ENCODE measurements at places on chromosomes 1 and 21.

- no peak for DNase-seq
Measured at GRCh38 chr21:42631142-42631541, 22.3 kb upstream of the PDE9A start.

GRCh38 chr1:174397261-174397660, 50.5 kb upstream of the GPR52 start:
- no peak for DNase-seq

DNA sequence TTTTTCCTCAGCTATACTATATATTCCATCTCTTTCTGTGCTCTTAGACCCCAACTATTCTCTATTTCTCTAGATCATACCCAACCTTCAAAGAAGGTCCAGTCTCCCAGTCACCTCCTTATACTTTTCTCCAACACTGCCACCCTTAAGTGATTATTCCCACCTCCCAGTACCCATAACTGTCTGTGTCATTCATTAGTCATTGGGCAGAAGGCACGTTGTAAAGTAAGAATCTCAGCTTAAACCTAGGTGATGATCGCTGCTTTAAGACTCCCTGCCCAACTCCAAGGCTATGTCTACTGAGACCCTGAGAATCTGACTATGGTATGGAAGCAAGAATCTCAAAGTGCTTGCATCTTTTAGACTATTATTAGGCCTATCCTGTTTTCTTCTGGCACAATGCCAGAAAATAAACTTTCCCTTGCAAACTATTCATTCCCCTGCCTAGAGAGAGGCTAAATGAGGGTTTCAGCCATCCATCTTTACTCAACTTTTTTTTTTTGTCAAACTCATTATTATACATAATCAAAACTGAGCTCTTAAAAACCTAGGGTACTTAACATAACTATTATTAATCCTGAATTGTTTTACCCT, 174.3 kb upstream of the DPT start:
- DNase-seq, result no peak

DNA sequence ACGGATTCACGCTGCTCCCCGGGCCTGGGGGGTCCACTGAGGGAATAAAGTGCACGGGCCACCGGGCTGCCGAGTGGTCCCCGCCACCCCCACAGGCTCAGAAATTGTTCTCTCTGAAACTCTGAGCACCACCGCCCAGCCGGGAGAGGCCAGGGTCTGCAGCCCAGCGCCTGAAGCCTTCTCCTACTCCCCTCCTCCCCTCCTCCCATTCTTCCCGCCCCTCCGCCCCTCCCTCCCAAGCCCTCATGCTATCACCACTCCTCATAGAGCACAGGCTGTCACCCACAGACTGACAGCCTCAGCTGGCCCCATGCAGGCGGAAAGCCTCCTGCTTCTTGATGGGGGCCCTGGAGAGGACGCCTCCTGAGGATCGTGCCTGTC, 707 bp upstream of the GPR153 start:
- DNase-seq, result no peak

DNA sequence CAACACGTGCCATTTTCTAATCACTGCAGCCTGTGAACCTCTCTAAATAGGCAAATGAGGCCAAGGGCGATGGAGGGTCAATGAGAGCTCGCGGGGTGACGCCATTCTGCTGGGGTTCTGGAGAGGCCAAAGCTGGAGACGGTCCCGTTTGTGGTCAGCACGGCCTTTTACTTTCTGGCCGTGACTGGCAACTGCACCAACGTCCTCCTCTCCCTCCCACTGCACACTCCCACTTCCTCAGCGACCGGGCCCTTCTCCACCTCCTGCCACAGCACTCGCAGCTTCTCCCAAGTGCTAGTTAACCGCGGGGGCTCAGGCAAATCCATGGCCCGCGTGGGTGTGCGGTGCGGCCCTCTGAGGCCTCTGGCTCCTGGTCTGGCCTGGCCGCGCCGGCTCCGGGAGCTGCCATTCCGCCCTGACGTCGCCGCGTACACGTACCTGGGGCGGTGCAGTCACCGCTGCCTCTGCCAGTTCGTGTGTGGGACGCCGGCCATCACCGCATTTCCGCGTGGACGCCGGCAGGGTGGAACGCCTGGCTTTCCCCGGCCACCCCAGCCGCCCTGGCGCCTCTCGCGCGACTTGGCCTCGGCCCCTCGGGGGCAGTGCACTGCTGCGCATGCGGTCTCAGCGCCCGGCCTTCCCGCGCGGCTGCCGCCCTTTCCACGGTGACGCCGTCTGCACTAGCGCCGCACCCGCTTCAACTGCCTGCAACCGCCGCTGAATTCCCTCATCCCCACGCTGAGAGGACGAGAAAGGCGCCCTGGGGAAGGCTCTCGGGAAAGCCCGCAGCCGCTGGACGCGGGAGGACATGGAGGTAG, 18.2 kb downstream of the OR2C3 start:
- no peak for DNase-seq

GRCh38 chr1:77342745-77343144, 60.9 kb downstream of the AK5 start:
- DNase-seq, result no peak

DNA sequence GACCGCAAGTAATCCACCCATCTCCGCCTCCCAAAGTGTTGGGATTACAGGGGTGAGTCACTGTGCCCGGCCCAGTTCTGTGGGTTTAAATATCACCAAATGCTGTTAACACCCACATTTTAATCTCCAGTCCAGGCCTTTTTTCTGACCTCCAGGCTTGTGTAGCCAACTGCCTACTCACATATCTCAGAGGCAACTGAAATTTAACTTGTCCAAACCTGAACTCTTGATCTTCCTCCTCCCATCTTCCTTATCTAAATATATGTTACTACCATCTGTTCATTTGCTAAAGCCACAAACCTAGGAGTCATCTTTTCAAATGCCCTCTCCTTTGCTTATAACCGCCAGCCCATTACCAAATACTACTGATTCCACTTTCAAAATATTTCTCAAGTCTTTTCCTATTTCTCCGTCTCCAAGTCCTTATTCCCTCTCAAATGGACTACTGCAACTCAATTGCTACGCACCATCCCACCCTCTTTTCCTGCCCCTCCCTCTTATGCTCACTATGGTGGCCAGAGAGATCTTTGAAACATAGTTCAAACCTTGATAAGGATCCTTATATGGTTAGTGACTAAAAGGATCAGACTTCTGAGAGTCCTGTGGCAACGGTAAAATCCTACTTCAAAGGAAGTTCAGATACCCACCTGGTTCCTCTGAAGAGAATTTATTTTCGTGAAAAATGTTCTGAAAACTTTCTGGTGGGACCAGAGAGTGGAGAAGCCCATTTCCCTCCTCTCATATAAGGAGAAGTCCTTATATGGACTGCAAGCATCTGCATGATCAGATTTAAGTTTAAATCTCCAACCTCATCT, 78.5 kb upstream of the CDC42BPA start:
- no peak for DNase-seq

DNA sequence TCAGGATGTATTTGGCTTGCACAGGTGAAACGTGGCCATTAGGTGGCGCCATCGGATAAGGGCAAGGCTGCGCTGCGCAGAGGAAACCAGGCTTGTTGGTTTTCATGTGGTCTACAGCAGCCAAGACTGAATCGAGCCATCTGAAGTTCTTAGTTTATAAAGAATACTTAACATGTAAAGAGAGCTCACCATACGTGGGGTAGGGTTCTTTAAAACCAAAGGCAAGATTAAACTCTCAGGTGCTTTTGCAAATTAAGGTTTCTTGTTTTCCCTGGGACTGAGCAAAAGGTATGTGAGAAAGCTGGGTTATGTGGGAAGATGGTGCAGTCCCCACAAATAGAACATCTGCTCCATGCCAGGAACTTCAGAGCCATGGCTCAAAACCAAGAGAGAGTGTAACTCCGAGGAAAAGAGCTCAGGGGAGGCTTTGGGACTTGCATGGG, 9.3 kb downstream of the MASP2 start:
- peak; percentile 91 for DNase-seq

DNA sequence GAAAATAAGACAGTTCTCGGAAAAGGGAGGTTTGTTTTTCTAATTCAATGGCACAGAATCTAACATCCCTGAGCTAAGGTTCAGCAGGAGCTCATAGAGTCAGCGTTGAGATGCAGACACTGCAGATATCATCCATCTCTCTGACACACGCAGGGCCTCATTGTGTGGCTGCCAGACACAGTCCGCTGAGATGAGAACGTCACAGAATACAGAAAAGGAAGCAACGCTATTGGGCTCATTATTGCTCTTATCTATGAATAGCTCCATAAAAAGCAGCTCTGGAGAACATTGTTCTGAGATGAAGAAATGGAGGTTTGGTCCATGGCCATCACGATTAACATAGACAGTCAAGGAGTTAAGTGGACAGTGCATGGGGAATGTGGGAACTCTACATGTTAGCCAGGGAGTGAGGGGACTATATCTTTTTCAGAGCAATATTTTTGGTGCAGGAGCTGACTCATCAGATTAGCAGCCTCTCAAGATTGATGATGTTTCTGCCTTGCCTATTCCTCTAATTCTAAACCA, 771.6 kb upstream of the CXADR start:
- DNase-seq, result no peak

DNA sequence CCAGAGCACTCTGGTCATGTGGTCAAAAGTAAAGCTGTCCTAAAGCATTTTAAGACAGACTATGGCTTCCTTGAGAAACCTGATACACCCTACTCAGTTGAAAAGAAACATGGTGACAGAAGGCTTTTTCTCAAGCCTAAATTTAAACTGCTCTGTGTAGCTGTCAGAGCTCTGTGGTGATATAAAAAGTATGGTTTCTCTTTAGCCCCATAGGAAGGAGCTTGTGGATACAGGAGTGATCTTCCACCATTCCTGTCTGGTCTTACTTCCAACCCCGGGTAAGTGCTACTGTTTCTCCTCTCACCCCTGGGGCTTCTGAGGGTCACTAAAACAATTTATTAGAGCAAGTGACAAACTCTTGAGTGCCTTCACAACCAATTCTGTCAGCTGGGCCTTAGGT, 8.5 kb downstream of the TP53BP2 start:
- no peak for DNase-seq

GRCh38 chr1:238468068-238468467, 577.3 kb upstream of the ZP4 start:
- no peak for DNase-seq

- DNase-seq, result no peak
Measured at GRCh38 chr1:15231714-15232201, 15.3 kb upstream of the FHAD1 start.

DNA sequence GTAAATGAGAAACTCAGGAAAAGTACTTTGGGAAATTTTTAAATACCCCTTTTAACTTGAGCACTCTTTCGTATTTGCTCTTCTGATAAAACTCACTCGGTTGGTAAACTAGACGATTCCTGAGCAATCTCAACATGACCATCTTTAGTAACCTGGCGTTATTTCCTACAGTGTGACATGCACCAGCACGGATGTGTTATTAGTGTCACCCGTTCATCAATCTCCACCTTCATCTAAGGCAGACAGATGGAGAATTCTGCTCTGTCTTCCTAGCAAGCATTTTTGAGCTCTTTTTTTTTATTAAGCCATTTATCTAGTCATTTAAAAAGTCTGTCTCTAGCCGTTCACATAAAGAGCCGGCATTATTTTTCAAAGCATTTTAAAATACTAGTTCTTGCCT, 155.2 kb downstream of the DISP1 start:
- DNase-seq, result no peak

DNA sequence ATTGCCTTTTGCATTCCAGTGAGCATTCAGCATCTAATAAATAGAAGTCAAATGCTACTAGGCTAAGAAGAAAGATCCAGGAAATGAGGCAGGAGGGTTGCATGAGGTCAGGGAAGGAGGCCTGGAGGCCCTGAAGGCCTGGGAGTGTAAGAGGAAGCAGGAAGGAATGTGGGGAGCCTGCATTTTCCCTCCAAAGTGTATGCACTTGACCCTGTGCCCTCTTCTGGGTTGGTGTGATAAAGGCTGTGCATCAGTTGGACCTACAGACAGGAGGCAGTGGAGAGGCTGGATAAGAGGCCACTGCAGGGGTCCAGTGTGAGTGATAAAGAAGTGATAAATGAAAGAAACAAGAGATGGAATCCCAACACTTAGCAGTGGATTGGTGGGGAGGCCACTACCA, 20.4 kb downstream of the KIAA1614 start:
- DNase-seq, result no peak

DNA sequence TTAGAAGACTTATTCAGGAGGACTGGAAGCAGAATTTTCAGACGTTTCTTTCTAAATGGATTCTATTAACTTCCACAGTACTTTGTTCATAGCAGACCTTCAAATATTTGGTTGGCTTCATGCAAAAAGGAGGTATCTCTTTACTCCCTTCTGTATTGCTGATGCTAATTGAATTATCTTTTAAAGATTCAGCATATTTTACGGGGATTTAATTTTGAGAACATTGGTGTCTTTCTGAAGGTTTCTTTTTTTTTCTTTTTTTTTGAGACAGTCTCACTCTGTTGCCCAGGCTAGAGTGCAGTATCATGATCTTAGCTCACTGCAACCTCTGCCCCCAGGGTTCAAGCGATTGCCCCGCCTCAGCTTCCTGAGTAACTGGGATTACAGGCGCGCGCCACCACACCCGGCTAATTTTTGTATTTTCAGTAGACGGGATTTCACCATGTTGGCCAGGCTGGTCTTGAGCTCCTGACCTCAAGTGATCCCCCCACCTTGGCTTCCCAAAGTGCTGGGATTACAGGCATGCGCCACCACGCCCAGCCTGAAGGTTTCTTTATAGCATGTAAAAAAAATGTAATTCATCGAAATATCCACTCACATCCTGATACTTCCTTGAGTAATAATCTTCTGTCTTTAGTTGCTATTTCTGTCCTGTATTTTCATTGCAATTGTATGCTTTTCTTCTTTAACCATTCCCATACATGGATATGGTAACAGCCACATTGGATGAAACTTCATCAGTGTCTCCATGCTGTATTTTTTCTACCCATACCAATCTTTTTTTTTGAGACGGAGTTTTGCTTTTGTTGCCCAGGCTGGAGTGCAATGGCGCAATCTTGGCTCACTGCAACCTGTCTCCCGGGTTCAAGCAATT, 14.5 kb downstream of the CNST start:
- DNase-seq, result no peak

DNA sequence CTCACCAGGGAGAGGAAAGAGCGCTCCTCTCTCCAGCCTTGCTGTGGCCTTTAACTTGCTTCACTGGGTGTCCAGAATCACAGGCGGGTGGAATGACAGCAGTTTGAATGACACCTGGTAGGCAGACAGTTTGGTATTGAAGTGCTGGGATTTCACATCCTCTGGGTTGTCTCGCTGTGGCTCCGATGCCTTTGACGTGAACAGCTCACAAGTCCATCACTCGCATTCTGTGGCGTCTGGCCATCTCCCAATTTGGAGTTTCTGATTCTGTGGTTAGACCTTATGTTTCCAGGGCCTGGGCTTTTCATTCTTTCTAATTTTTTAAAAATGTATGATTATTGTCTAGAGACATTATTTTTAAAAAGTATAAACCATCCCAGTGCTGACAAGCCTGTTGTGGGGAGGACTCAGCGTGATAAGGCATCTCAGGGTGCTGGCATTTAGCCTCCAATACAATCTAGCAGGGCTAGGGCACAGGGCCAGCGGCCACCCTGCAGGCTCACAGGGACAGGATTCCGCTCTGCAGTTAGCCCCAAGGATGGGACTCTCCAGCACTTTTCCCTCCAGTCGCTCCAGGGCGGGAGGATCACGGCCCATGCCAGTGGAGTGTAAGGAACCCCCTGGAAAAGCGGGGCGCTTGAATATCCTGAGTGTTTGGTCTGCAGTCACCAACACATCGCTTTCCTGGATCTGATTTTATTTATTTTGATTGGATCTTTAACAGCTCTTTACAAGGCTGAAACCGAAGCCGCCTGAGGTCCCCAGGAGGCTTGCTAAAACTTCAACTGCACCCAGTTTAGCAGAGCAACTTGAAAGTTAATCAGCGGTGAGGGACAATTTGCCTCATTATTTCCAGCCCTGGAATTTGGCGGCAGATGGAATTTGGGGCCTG, 178.3 kb downstream of the TRABD2B start:
- DNase-seq, result no peak

- DNase-seq, result peak; percentile 31
Measured at GRCh38 chr1:226100436-226101391, 38.2 kb downstream of the H3-3A start.

- no peak for DNase-seq
Measured at GRCh38 chr21:27831816-27832569, 865.1 kb upstream of the ADAMTS5 start.
